ENCODE measurements at places on chromosomes 4 and X.
A peak's percentile ranks its signal among the peaks of the same experiment; 100 is the strongest.

GRCh38 chr4:154622598-154622997, 10.1 kb upstream of the FGG start:
- DNase-seq: peak; percentile 39

GRCh38 chr4:27360790-27361267, 500.2 kb downstream of the STIM2 start:
- DNase-seq: peak; percentile 35

- no peak for DNase-seq
These were observed 407.4 kb downstream of the SMARCA1 start for GRCh38 chrX:129115935-129116334.

DNA sequence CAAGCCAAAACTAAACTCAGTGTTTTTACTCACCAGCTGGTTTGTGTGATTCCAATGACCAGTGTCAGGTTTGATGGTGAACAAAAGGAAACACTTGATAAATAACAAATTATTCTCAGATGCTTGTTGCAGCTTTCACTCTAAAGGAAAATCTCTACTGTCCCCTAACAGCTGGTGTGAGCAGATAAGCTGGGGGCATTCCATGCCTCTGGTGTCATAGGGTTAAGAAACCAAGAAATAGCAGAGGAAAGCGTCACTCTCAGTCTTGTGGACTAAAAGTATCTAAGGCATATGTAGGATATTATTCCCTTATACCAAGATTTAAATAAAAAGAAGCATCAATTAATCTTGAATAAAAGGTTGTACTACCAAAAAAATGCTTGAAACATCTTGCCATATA, 24.3 kb downstream of the TRPC5 start:
- no peak for DNase-seq

- DNase-seq: no peak
These were observed 19.3 kb downstream of the ZFX start for GRCh38 chrX:24168807-24169206.

GRCh38 chrX:101749436-101749835, 89.8 kb upstream of the ARMCX2 start:
- no peak for DNase-seq
